ENCODE measurements at places on chromosomes 2 and 18. TPM values are rescaled to one million over a fixed set of nuclear protein-coding genes. Genes with fewer than 3 reads are reported as not detected.

Gene FHL2
- 0.26 TPM for total RNA-seq

Gene ERBB4
- total RNA-seq = not detected

Gene LONRF2
- total RNA-seq = not detected

DNA sequence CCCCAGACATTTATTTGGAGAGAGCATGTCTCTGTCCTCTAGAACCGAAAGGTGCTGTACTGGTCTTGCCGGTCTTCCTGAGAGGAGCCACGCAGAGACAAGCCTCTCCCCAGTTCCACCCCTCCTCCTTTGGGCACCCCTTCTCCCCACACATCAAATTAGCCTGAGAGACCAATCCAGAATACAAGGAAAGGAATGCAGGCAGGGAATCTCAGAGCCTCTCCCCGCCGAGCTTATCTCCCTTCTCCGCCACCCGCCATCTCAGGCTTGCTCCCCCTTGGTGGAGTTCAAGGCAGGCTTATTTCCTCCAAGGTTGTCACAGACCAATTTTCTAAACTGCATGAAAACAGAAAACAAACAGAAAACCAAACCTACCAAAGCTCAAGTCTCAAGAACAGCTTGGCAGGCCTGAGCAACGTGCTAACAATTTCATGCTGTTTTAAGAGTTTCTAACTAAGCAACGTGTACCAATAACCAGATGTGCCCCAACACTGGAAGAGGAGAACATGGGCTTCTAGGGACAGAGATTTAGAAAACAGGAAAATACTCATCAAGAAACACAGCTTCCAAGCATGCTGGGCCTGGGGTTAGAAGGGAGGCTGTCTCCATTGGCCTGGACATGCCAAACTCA, 124.5 kb upstream of the PKDCC start:
- no peak overlapping the region for H3K4me3 ChIP-seq
- no peaks in the 10 kb centered on the region for H3K36me3 ChIP-seq
- H3K4me1 ChIP-seq = no peaks in the 10 kb centered on the region
- H3K27ac ChIP-seq = no peak overlapping the region
- no peak for DNase-seq

DNA sequence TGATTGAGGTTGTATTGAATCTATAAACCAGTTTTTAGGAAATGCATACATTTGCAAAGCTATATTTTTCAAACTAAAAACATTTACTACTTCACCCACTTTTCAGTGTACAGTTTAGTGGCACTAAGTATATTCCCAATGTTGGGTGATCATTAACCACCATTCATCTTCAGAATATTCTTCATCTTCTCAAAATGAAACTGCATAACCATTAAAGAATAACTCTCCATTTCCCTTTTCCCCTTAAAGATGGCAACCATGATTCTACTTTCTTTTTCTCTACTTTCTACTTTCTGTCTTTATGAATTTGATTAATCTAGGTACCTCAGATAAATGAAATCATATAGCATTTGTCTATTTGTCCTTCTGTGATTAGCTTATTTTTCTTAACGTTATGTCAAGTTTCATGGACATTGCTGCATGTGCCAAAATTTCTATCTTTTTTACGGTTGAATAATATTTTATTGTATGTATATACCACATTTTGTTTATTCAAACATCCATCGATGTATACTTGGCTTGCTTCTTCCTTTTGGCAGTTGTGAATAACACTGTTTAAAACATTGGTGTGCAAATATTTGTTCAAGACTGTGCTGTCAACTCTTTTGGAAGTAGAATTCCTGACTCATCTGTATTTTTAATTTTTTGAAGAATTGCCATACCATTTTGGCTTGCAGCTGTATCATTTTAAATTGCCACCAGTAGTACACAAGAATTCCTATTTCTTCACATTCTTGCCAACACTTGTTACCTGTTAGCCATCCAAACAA, 104.9 kb downstream of the RPRM start:
- no peak overlapping the region for H3K27ac ChIP-seq
- no peak for DNase-seq
- no peaks in the 10 kb centered on the region for H3K4me1 ChIP-seq
- H3K27me3 ChIP-seq = no peaks in the 10 kb centered on the region

Gene TDRD15
- total RNA-seq = not detected

Gene RGPD3
- total RNA-seq = not detected

Gene TEX44
- not detected for total RNA-seq

Gene COX5B
- total RNA-seq = 374 TPM

Gene FN1
- 0.67 TPM for total RNA-seq

DNA sequence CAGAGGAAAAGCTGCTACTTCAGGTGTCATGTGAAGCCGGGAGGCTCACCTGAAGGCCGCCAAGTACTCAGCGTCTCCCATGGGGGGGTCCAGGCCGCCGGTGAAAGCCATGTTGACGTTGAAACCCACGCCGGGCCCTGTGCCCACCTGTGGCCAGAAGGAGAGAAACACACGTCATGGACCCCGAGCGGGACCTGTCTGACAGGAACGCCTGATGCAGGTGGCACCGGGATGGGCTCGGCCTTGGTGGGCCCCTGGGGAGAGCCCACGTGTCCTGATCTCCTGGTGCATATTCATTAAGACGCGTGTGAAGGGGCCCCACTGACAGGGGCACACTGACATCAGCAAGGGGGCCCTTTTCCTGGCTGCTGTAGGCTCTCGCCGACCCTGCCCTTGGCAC, 233.2 kb downstream of the TWIST2 start:
- no peaks in the 10 kb centered on the region for H3K4me1 ChIP-seq
- H3K27me3 ChIP-seq = no peaks in the 10 kb centered on the region
- H3K27ac ChIP-seq = no peak overlapping the region

GRCh38 chr18:10899481-10899880, 249.9 kb downstream of the PIEZO2 start:
- no peak for DNase-seq
- 0 out of 2 replicates have a peak, but pooled peaks cover 3% of the 10 kb centered on the region for H3K27me3 ChIP-seq
- H3K27ac ChIP-seq = no peak overlapping the region
- H3K4me3 ChIP-seq = no peak overlapping the region

Gene ANKRD23
- total RNA-seq = 9.8 TPM

DNA sequence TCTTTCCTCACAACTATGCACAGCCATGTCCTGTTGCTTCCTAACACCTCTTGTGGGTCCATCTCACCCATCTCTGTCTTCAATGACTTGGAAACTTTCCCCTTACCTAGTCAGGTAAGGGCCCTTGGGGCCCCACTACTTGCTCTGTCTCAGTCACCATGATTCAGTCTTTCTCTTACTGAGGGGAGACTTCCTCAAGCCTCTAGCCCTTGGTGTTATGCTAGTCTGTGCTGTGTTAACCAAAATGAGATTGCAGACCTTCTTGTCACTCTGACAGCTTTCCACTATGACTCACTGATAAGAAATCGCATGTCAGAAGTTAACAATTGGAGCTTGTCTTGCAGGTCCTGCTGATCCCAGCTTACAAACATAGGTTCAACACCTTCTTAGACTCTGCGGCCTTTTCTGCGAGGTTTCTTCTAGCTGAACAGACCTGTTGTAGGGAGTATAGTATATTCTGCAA, 65.3 kb downstream of the WDR75 start:
- no peaks in the 10 kb centered on the region for H3K27me3 ChIP-seq
- DNase-seq = no peak
- no peaks in the 10 kb centered on the region for H3K4me1 ChIP-seq

GRCh38 chr2:94986392-94986963, 39.0 kb upstream of the MAL start:
- no peak overlapping the region for H3K4me3 ChIP-seq
- no peaks in the 10 kb centered on the region for H3K36me3 ChIP-seq
- peak; percentile 75 for DNase-seq
- no peaks in the 10 kb centered on the region for H3K27me3 ChIP-seq

Gene TBR1
- total RNA-seq = 0.15 TPM

Gene CHST10
- total RNA-seq = 28.7 TPM

DNA sequence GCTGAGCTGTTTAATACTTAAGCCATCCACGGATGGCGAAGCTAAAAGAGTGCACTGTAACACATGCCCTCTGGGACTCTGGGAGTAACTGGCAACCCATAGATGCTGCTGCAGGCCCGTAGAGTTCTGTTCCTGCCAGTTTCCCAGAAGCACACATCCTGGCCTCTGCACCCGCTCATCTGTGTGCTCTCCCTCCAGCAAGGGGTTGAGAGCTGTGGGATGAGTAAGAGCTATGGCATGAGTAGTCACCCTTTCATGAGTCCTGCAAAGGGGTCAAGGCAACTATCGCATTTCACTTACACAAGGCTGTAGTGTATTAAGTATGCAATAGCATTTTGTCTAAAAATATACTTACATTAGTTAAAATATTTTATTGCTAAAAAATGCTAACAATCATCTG, 1341.8 kb upstream of the NXPH2 start:
- no peaks in the 10 kb centered on the region for H3K36me3 ChIP-seq
- no peak overlapping the region for H3K27ac ChIP-seq
- no peaks in the 10 kb centered on the region for H3K27me3 ChIP-seq
- DNase-seq = no peak

- peaks cover 22% of the 10 kb centered on the region for H3K4me1 ChIP-seq
- no peak overlapping the region for H3K4me3 ChIP-seq
- peaks cover 57% of the 10 kb centered on the region for H3K36me3 ChIP-seq
- 0 out of 2 replicates have a peak overlapping the region, but pooled peaks have one; percentile 40 for H3K27ac ChIP-seq
These were observed 13.9 kb downstream of the CKAP2L start for GRCh38 chr2:112750560-112750843.

Gene INHBB
- total RNA-seq = not detected

DNA sequence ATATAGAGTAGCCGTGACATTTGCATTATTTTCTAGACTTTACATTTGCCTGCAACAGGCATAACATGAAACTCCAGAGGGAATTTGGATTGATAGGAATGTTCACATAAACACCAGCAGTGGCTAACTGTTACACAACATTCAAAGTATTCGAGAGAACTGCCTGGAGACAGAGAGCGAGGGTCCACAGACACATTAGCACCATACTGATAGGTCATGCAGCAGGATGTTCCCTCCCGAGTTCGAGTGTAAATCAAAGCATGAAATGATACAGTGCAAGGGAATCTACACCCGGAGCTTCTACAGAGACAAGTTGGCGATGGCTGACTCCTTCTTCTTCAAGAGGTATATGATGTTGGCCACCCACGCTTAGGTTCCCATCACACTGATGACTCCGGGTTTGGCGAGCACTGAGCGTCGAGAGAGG, 89.5 kb downstream of the COL6A3 start:
- 0 out of 2 replicates have a peak, but pooled peaks cover 3% of the 10 kb centered on the region for H3K27me3 ChIP-seq
- no peak overlapping the region for H3K27ac ChIP-seq
- no peaks in the 10 kb centered on the region for H3K36me3 ChIP-seq

Gene TTN
- under 0.01 TPM for total RNA-seq

DNA sequence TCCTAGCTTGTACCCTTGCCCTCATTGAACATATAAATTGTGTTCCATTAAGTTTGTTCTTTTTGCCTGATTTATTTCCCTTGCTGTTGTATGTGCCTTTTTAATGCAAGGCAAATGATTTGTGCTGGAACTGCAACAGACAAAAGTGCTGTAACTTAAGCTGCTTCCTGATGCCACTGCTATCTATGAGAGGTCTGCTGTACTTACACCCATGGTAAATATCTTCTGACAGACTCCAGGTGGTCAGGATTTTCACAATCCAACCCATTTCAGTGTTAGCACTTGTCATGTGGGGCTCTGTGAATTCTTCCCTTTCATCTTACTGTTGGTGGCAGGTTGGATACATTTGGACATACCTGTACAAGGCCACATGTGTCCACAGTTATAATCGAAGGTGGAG, 63.5 kb downstream of the ARHGAP15 start:
- no peaks in the 10 kb centered on the region for H3K27me3 ChIP-seq
- no peak overlapping the region for H3K4me3 ChIP-seq
- DNase-seq = no peak
- no peaks in the 10 kb centered on the region for H3K4me1 ChIP-seq
- H3K36me3 ChIP-seq = no peaks in the 10 kb centered on the region

DNA sequence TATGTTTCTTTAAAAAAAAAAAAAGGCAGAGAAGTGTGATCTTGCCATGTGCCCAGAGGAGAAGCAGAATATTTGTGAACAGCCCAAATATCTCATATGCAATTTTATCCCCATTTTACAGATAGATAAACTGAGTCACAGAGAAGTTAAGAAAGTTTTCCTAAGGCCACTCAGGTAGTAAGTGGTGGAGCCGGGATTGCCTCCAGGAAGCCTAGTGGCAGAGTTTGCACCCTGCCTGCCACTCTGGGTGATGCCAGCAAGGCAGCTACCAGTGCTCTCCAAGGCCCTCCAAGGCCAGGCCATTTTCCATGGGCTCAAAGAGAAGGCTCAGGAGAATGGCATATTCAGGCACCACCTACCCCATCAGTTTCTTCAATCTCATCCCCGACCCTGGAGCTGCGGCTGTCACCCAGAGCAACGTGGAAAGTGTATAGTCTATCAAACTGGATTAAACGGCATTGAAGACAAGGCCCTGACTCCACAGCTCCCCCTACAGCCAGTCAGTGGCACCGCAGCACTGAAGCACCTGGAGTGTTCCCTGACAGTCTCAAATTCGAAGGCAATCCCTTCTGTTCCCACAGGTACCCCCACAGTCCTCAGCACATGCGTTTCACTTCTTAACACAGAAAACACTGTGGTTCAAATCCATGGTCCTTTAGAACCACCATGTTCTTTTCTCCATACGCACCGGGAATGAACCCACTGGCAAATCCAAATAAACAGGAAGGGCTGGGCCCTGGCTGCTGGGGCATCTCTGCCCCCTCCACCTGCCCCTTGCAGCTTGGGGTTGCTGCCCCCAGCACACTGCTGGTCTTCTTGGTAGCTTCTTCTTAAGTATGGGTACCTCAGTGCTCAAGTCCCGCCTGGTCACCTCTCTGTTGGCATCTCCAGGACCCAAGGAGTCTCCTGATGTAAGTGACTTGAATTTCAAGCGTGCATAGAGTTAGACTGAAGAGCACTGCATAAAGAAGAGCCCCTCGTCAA, 175.3 kb downstream of the INHBB start:
- H3K4me1 ChIP-seq = no peaks in the 10 kb centered on the region
- H3K27ac ChIP-seq = no peak overlapping the region
- H3K4me3 ChIP-seq = no peak overlapping the region
- DNase-seq = peak; percentile 85
- H3K27me3 ChIP-seq = no peaks in the 10 kb centered on the region

DNA sequence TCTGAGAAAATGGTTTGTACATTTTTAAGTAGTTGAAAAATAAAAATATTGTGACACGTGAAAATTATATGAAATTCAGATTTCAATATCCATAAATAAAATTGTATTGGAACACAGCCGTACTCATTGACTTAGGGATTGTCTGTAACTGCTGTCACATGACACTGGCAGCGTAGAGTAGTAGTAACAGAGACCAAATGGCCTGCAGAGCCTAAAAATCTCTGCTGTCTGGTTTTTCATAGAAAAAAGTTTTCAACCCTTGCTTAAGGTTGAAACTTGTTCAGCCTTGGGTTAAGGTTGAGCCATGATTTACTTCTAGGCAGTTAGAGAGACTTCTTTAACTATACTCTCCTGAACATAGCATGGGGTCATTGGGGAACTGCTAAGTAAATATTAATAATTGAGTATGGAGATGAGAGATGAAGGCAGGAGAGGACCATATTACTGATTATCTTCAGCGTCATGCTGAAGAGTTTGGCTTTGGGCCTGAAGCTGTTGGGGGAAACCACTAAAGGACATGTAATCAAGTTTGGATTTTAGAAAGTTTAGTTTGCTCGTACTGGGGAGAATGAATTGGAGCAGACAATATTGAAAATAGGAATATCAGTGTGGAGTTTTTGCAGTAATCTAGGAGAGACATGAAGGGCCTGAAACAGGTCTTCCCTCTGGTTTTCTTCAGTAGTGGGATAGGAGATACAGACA, 16.2 kb downstream of the EML4 start:
- no peaks in the 10 kb centered on the region for H3K27me3 ChIP-seq
- no peak for DNase-seq
- no peak overlapping the region for H3K4me3 ChIP-seq
- H3K27ac ChIP-seq = no peak overlapping the region
- H3K4me1 ChIP-seq = peaks cover 23% of the 10 kb centered on the region
